ENCODE measurements at places on chromosomes 1 and 21. TPM values are rescaled to one million over a fixed set of nuclear protein-coding genes. Genes with fewer than 3 reads are reported as not detected.
A peak's percentile ranks its signal among the peaks of the same experiment; 100 is the strongest.

- no peak overlapping the region for H3K27ac ChIP-seq
- no peak overlapping the region for H3K4me3 ChIP-seq
- H3K36me3 ChIP-seq: no peaks in the 10 kb centered on the region
- H3K4me1 ChIP-seq: no peaks in the 10 kb centered on the region
- DNase-seq: no peak
- no peaks in the 10 kb centered on the region for H3K27me3 ChIP-seq
These were observed 5.4 kb downstream of the OLFML3 start for GRCh38 chr1:113984710-113985109.

DNA sequence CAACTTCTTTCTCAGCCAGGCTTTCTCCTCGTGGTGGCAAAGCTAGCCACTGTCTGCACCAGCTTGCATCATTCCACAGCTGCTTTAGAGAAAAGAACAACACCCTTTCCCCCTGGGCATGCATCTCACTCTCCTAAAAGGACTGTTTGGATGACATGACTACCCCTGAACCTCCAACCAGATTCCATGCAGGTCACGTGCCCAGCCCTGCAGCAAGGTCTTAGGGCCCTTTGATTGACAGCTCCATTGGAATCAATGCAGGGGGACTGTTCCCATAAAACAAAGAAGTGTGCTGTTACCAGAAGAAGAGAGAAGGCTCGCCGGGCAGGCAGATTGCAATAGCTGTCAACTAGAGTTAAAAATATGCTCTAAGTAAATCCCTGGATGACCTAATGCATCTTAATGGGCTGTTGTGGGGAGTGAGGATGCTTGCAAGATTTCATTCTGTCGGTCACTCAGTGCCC, 24.4 kb downstream of the KCNA2 start:
- no peaks in the 10 kb centered on the region for H3K27me3 ChIP-seq
- no peaks in the 10 kb centered on the region for H3K4me1 ChIP-seq
- no peaks in the 10 kb centered on the region for H3K36me3 ChIP-seq

DNA sequence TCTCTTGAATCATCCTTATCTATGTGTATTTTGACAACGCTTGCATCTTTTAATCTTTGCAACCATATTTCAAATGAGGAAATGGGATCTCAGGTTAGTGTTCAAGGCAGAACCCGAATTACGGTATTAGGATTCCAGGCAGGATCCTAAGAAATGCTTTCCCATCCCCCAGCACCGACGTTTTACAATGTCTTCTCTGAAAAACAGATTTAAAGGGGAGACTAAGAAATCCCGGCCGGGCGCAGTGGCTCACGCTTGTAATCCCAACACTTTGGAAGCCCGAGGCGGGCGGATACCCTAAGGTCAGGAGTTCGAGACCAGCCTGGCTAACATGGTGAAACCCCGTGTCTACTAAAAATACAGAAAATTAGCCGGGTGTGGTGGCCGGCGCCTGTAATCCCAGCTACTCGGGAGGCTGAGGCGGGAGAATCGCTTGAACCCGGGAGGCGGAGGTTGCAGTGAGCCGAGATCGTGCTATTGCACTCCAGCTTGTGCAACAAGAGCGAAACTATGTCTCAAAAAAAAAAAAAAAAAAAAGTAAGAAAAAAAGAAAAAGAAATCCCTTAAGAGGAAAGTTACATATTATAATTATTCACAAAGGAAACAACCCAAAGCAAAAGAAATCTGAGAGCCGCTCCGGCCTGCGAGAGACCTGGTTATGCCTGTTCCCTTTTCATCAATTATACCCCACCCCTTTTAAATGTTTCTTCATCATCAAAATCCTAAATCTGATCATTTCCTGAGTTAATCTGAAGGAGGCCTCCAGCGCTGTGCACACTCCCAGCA, 801 bp upstream of the GORAB start:
- no peaks in the 10 kb centered on the region for H3K27me3 ChIP-seq
- peak overlapping the region; percentile 98 for H3K27ac ChIP-seq

DNA sequence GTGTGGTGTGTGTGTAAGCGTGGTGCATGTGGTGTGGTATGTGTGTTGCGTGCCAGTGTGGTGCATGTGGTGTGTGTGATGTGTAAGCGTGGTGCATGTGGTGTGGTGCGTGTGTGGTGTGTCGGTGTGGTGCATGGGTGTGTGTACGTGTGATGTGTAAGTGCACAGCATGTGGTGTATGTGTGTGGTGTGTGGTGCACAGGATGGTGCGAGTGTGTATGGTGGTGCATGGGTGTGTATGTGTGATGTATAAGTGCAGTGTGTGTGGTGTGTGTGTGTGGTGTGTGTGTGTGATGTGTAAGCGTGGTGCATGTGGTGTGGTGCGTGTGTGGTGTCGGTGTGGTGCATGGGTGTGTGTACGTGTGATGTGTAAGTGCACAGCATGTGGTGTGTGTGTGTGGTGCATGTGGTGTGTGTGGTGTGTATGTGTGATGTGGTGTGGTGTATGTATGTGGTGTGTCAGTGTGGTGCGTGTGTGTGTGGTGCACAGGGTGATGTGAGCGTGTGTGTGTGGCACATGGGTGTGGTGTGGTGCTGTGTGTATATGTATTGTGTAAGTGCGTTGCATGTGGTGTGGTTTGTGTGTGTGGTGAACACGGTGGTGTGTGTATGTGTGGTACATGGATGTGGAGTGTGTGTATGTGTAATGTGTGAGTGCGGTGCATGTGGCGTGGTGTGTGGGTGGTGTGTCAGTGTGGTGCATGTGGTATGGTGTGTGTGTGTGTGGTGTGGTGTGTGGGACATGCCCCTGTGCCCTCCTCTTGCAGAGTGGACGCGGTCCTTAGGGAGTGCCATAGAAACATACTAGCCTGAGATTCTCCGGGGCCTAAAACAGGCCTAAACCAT, 1.1 kb upstream of the C2CD2 start:
- H3K27me3 ChIP-seq: no peaks in the 10 kb centered on the region

- no peak overlapping the region for H3K27ac ChIP-seq
- peaks cover 11% of the 10 kb centered on the region for H3K27me3 ChIP-seq
- no peaks in the 10 kb centered on the region for H3K4me1 ChIP-seq
- H3K36me3 ChIP-seq: no peaks in the 10 kb centered on the region
These were observed 45.2 kb upstream of the SSX2IP start for GRCh38 chr1:84735483-84735882.

DNA sequence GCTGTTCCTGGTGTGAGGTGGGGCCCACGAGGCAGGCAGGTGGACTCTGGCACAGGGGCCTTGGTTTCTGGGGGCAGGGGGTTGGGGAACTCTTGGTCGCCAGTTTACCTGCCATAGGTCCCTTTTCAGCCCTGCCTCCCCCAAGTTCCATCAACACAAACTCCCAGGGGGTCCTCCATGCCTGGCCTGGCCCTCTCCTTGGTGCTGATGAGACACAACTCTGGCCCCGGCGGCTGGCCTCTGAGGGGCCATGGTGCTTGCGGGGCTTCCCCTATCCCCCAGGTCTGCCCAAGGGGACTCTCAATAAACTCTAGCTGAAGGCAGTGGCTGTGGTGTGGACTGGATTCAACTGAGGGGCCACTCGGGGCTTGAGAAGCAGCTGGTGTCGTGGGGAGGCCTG, 16.0 kb downstream of the HTR6 start:
- no peak overlapping the region for H3K27ac ChIP-seq
- H3K4me3 ChIP-seq: no peak overlapping the region
- H3K36me3 ChIP-seq: no peaks in the 10 kb centered on the region
- DNase-seq: no peak

DNA sequence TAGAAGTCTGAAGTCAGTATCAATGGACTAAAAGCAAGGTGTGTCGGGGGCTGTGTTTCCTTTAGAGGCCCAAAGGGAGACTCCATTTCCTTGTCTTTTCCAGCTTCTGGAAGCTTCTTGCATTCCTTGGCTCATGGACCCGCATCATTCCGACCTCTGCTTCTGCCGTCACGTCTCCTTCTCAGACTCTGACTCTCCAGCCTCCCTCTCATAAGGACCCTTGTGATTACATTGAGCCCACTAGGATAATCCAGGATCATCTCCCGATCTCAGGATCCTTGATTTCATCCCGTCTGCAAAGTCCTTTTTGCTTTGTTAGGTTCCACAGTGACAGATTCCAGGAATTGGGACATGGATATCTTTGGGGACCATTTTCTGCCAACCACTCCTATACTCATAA, 265.8 kb upstream of the CSF3R start:
- H3K27ac ChIP-seq: no peak overlapping the region
- no peaks in the 10 kb centered on the region for H3K4me1 ChIP-seq
- H3K36me3 ChIP-seq: no peaks in the 10 kb centered on the region
- DNase-seq: no peak

Gene REG4
- not detected for total RNA-seq

Gene CELA3B
- 3.4 TPM for total RNA-seq

Gene ACTN2
- total RNA-seq: 0.49 TPM

Gene FMO1
- not detected for total RNA-seq
